ENCODE measurements at places on chromosomes 3 and 15.

DNA sequence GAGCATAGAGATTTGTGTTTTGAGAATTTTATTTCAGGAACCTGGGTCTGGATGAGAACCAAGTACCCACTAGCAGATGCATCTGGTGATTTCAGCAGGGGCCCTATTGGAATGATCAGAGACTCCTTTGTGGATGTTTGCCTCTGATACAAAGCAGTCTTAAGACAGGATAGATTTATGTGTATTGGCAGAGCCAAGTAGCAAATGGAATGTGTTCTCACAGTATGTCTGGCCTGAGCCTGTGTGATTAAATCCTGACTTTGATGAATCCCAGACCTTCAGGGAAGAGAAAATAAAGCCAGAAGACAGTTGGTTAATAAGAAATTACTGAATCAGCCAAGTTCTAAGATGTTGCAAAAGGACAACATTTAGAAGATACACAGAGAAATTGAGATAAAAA, 755.5 kb upstream of the SEMA6D start:
- DNase-seq, result no peak

DNA sequence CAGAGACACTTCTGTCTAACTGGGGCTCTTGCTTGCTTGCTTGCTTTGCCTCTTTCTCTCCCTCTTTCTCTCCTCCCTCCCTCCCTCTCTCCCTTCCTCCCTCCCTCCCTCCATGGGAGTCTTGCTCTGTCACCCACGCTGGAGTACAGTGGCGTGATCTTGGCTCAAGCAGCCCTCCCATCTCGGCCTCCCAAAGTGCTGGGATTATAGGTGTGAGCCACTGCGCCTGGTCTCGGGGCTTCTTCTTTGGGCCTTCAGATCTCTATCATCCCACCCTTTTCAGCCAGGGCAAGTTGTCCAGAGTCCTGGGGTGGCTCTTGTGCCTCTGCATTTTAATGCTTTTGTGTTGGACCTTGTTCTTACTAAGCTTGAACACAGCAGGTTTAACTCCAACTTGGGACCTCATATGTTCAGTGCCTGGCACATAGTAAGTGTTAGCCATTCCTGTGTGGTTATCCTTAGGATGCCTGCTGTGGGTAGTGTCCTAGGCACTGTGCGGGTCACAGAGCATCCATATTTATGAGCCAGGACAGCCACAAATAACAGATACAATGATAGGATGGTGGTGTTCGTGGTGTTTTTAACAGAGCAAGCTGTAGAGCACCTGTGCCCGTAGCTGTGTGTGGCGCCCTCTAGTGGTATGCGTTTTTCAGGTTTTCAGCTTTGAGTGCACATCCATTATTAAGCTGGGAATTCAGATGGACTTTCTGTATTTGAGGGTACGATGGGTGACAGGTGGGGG, 75.1 kb downstream of the CCK start:
- peak; percentile 38 for DNase-seq

DNA sequence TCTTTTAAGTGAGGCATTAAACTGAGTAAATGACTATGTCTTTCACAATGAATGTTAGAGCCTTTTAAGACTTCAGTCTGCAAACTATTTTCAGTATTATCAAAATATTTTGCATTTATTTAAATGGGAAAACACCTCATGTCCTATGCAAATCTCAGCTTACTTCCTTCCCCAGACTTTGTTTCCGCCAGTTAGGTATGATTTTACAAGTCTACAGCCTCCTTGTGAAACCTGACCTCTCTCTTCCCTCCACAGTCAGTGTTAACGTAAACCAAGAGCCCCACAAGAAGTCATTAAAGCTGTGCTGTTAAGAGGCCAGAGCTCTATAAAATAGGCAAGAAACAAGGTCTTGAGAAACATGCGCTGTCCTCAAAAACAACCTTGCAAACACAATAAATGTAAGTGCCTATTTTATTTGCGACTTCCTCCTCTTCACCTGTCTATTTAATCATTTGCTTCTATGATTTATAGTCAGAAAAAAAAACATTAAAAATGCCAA, 48.3 kb downstream of the PRTG start:
- peak; percentile 7 for DNase-seq

GRCh38 chr3:156050918-156051317, 69.5 kb upstream of the KCNAB1 start:
- no peak for DNase-seq

GRCh38 chr3:106070187-106070586, 201.4 kb upstream of the CBLB start:
- no peak for DNase-seq

- no peak for DNase-seq
Observed at GRCh38 chr15:40303576-40303975, 4.2 kb downstream of the PLCB2 start.

- DNase-seq, result no peak
Observed at GRCh38 chr3:37032961-37033360, 39.6 kb downstream of the MLH1 start.

DNA sequence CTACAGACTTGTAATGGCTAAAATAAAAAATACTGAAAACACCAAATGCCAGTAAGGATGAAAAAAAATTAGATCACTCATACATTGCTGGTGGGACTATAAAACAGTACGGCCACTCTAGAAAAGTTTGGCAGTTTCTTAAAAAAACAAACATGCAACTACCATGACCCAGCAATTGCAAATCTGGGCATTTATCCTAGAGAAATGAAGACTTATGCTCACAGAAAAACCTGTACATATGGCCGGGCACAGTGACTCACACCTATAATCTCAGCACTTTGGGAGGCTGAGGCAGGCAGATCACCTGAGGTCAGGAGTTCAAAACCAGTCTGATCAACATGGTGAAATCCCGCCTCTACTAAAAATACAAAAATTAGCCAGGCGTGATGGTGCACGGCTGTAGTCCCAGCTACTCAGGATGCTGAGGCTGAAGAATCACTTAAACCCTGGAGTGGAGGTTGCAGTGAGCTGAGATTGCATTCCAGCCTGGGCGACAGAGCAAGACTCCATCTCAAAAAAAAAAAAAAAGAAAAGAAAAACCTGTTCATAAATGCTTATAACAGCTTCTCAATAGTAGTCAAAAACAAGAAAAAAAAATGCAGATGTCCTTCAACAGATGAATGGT, 5.6 kb downstream of the TP53BP1 start:
- DNase-seq, result no peak

DNA sequence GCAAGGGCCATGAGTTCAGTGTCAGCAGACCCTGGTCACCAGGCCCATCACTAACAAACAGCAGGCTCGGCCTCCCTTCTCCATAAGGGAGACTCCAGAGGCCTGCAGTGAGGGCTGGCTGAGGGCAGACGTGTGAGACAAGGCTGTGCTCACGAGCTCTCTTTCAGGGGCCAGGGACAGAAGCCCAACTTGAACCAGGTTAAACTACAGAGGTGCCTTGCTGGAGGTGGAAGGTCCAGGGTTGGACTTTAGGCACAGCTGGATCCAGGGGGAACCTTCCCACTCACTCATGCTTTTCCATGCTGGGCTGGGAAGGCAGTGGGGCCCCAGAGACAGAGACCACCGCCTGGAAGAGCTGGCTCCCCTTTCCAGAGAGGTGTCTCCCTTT, 19.0 kb downstream of the CFAP100 start:
- no peak for DNase-seq

DNA sequence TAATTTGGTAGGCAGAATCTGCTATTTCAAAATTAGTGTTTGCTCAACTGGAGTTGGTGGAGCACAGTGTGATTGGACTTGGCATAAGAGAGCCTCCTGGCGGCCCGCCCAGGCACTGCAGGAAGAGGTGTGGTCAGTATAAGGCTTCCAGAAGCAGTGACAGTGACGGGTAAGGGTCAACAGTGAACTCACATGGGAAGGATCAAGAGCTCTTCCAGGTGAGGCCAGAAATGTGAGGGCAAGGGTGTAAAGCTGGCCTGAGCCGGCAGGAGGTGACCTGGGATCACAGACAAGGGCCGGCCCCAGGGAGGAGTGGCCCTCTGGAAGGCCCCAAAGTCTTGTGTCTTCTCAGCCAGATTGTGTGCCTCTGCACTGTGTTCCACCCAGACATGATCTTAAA, 93.2 kb upstream of the RNF7 start:
- no peak for DNase-seq
